ENCODE measurements at places on chromosomes 3 and 15.

DNA sequence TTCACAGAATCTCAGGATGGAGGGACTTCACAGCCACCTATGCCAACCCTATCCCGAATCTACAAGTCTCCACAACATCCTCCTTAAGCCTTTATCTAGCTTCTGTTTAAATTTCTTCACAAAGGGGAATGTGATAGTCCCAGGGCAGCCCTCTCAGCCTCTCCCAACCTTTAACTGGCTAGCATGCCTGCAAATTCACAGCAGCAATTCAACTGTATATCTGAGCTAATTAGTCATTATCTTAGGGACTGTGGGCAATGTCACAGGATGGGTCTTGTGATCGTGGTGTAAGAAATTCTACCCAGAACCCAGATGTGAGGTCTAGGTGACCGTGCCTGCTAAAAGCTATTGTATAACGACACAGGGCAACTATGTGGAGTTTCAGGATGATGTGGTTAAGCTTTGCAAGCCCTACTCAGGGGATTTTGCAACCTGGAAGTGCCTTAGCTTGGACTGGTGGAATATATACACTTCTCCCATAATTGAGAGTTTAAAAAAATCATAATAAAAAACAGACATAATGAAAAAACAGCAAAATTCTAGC is 65.5 kb upstream of the FBN1 start:
- no peak for DNase-seq

- no peak for DNase-seq
These were observed 22.8 kb upstream of the ZNF80 start for GRCh38 chr3:114260152-114260551.

- no peak for DNase-seq
These were observed 88.3 kb upstream of the ADAMTSL3 start for GRCh38 chr15:83565553-83566159.

- no peak for DNase-seq
These were observed 33.3 kb downstream of the CCNB2 start for GRCh38 chr15:59138243-59138642.

- DNase-seq, result no peak
These were observed 377.0 kb downstream of the GAP43 start for GRCh38 chr3:116000311-116000710.

DNA sequence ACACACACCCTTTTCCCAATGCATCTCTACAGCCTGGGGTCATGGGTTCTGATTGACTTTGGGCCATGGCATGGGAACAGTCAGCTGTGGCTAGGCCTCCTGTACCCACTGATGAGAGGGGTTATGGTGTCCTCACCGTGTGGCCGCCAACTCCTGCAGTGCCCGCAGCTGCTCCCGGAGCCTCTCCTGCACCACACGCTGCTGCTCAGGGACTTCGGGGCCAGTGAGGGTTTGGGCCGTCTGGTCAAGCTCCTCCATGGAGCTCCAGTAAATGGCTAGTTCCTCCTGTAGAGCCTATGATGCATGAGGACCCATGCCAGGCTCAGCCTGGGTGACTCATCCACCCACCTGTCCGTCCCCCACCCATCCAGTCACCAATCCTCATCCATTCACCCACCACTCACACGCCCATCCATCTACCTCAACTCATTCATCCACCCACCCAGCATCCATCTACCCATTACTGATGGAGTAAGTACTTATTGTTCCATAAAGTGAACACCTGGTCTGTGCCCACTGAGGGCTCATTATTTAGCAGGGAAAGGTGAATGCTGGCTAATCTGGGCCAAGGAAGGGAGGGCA is 21.6 kb downstream of the SPTBN5 start:
- no peak for DNase-seq

DNA sequence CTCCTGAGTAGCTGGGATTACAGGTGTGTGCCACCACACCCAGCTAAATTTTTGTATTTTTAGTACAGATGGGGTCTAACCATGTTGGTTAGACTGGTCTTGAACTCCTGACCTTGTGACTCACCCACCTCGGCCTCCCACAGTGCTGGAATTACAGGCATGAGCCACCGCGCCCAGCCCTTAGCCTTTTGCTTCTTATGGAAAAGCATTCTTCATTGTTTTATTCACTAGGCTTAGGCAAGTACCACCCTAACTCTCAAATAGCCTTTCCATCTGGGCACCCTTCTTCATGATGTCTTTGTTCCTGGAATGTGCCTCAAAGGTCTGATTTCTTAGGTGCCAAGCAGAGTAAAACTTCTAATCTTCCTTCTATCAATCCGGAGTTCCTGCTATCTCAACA is 641.8 kb downstream of the FHIT start:
- DNase-seq, result no peak

Data from heart left ventricle (tissue), 16 donors.